ELR (cell line): ENCODE measurements at places on chromosomes 12 and 14.

DNA sequence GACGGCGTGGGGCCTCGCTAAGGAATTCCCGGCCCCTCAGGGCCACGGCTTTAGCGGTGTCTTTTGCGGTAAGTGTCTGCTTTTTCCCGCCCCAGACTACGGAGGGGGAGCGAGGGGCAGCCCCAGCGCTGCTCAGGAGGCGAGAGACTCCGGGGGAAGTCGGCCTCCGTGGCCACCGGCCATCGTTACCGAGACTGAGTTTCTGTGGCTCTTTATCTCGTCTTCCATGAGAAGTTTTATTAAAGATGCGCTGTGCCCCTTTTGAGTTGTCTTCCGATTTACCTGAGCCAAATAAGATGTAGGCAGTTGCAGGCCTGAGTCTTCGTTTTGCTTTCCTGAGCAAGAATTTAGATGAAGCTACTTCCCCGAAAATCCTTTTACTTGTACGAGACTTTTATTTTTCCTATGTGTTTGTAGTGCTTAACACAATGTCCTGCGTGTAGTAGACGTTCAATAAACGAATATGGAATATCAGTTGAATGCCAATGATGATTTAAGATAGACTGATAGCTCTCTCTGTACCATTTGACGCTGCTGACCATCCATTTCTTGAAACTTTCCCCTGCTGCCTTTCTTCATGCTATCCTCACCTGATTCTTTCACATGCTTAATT is 462 bp downstream of the SRP54 start:
- no peak for DNase-seq

DNA sequence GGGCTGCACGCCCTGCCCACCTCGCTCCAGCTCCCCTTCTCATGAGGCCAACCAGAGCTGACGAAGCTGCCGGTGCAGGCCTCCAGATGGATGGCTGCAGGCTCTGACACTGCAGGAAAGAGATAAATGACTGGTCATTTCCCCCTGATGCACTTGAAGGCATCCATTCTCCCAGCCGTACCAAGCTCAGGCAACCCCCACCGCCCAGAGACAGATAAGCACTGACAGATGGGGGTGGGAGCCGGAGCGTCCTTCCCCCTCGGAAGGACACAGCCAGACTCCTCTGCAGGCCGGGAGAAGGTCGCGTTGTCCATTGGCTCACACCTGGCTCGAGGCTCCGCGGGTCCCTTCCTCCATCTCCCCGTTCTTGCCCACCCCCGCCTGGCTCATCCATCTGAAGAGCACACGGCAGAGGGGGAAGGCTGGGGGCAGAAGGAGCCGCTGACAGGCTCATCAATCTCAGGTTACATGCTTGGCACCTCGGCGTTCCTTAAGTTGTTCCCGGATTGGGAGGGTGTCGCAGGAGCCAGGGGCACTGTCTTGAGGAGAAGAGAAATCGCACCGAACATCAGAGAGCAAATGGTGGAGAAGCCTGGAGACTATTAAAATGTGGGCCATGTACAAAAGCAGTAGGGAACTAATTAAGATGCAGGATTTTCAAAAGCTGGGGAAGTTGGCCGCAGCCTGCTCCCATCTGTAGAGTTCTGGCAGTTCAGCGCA is 151.6 kb downstream of the DPF3 start:
- DNase-seq, result no peak

DNA sequence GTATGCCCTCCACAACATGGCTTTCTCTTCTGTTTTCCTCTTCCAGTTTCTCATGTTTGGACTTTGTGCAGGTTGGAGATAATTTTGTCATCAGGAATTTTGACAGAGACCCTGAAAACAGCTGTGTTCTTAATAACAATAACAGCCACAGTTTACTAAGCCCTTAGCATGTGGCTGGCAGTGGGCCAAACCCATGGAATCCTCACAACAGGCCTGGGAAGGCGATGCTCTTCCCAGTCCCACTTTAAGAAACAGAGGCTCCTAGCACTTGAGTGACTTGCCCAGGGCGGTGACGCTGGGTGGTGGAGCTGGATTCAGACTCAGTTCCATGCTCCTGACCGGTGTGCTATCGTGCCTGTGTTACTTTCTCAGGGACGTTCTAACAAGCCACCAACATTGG is 20.1 kb upstream of the PLEKHG3 start:
- DNase-seq, result no peak

GRCh38 chr12:54018468-54018984 is 9.7 kb upstream of the HOXC6 start:
- no peak for DNase-seq
